Spinal cord (tissue), 10 donors: ENCODE measurements at places on chromosomes 5 and 9. TPM values are rescaled to one million over a fixed set of nuclear protein-coding genes. Genes with fewer than 3 reads are reported as not detected.

DNA sequence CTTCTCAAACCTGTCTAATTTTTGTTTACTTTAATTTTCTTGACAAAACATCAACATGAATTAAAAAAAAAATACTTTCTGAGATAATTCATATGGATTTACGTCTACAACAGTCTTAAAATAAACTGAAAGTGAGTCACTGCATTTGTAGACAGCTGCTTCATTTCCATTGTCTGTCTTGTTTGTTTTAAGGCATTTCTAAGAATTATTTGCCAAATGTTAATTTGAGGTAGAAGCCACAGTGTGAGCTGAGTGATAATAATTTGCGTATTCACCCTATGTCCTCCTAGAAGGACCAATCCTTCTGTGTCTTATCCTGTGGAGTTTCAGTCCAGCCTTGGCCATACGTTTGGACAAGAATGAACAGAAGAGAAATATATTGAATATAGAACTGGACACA lies 174.5 kb downstream of the CFAP90 start:
- H3K36me3 ChIP-seq = no peaks in the 10 kb centered on the region
- no peaks in the 10 kb centered on the region for H3K27me3 ChIP-seq
- H3K4me1 ChIP-seq = peaks cover 12% of the 10 kb centered on the region
- no peak overlapping the region for H3K4me3 ChIP-seq
- no peak for DNase-seq
- no peak overlapping the region for H3K27ac ChIP-seq

DNA sequence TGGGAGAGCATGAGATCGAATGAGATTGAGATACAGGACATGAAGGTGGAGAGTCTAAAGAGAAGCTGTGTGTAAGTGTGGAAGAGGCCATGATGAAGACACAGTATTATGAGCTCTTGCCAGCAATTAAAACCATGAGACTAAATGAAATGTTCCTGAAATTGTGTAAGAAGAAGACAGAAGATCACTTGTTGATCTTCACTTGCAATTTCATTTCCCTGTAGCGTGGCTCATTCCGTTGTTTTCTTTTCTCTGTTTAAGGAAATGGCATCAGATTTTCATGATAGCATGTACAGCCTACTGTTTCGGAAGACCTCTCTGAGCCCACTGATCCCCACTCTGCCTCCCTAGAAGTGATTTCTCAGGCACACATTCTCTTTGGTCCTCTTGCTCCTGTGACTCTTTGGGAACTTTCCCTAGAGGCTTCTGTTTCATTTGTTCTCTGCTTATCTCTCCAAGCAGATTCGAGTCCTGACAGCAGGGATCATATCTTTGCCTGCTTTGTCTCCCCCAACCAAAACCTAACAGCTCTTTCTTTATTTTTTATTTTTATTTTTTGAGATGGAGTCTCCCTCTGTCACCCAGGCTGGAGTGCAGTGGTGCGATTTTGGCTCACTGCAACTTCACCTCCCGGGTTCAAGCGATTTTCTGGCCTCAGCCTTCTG lies 16.8 kb downstream of the PIP5K1B start:
- no peaks in the 10 kb centered on the region for H3K27me3 ChIP-seq
- no peaks in the 10 kb centered on the region for H3K4me1 ChIP-seq
- no peak overlapping the region for H3K27ac ChIP-seq
- no peak overlapping the region for H3K4me3 ChIP-seq
- no peaks in the 10 kb centered on the region for H3K36me3 ChIP-seq

- H3K4me1 ChIP-seq = peaks cover 7% of the 10 kb centered on the region
- DNase-seq = no peak
- H3K4me3 ChIP-seq = peak overlapping the region; percentile 11
Observed at GRCh38 chr9:14400658-14400995, 86.7 kb upstream of the NFIB start.

- no peak for DNase-seq
- no peak overlapping the region for H3K4me3 ChIP-seq
- H3K27ac ChIP-seq = no peak overlapping the region
- no peaks in the 10 kb centered on the region for H3K36me3 ChIP-seq
- H3K4me1 ChIP-seq = no peaks in the 10 kb centered on the region
Observed at GRCh38 chr9:68732405-68733020, 27.5 kb downstream of the PIP5K1B start.

GRCh38 chr9:34993502-34994259 lies 4.1 kb downstream of the DNAJB5 start:
- no peaks in the 10 kb centered on the region for H3K27me3 ChIP-seq
- no peak overlapping the region for H3K4me3 ChIP-seq
- DNase-seq = no peak
- H3K36me3 ChIP-seq = peaks cover 61% of the 10 kb centered on the region

- H3K4me3 ChIP-seq = no peak overlapping the region
- no peaks in the 10 kb centered on the region for H3K27me3 ChIP-seq
- no peak for DNase-seq
- H3K4me1 ChIP-seq = no peaks in the 10 kb centered on the region
Observed at GRCh38 chr5:105670596-105670995, 2000.1 kb downstream of the EFNA5 start.

GRCh38 chr5:11045411-11045810 lies 284.4 kb upstream of the DAP start:
- no peak overlapping the region for H3K27ac ChIP-seq
- peaks cover 6% of the 10 kb centered on the region for H3K4me1 ChIP-seq
- no peak for DNase-seq
- H3K36me3 ChIP-seq = no peaks in the 10 kb centered on the region
- no peak overlapping the region for H3K4me3 ChIP-seq

- no peak for DNase-seq
- no peak overlapping the region for H3K27ac ChIP-seq
- no peaks in the 10 kb centered on the region for H3K36me3 ChIP-seq
- H3K4me1 ChIP-seq = peaks cover 6% of the 10 kb centered on the region
Observed at GRCh38 chr5:73370640-73371583, 77.7 kb downstream of the FOXD1 start.

- peaks cover 7% of the 10 kb centered on the region for H3K36me3 ChIP-seq
- no peaks in the 10 kb centered on the region for H3K27me3 ChIP-seq
- H3K4me1 ChIP-seq = no peaks in the 10 kb centered on the region
- H3K27ac ChIP-seq = no peak overlapping the region
- no peak overlapping the region for H3K4me3 ChIP-seq
Observed at GRCh38 chr5:72347801-72348308, 27.7 kb downstream of the PTCD2 start.

DNA sequence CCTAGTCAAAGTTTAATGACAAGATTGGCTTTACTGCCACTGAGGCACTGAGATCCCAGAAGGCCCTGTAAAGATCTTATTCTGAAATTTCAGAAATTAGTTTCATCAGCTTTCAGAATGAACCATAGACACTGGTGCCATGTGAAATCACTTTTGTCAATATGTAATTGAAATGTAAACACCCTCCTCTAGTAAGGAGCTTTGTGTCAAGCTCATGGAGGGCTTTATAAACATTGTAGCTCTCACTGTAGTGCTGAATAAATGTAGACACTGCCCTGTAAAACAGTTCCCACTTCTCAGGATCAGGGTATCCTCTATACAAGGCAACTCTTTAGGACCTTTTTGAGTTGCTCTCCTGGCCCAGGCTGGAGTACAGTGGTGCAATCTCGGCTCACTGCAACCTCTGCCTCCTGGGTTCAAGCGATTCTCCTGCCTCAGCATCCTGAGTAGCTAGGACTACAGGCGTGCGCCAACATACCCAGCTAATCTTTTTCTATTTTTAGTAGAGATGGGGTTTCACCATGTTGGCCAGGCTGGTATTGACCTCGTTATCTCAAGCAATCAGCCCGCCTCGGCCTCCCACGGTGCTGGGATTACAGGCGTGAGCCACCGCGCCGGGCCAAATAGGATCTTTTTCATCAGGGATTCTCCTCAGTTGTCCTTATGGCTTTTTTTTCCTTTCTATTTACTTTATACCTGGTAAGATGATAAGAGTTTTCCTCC lies 1823.9 kb upstream of the CDH9 start:
- H3K4me3 ChIP-seq = no peak overlapping the region
- no peaks in the 10 kb centered on the region for H3K27me3 ChIP-seq
- no peak for DNase-seq
- H3K4me1 ChIP-seq = no peaks in the 10 kb centered on the region
- no peaks in the 10 kb centered on the region for H3K36me3 ChIP-seq

DNA sequence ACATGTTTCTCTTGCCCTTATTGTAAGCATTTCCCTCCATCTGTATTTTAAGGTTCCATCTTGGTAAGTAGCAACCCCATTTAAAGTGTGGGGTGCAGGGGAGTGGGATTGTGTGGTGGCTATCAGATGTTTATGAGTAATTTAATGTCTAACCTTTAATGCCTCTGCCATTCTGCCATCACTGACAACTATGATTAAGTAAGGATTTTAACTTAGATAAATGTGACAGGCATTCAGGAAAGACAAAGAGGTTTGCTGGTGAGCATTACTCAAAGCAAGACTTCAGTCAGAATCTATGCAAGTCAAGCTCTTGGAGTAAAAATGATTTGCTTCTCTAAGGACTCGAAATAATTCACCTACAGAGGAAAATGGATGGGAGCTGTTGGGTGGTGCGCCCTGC lies 143.0 kb downstream of the NXNL2 start:
- no peaks in the 10 kb centered on the region for H3K27me3 ChIP-seq
- peaks cover 26% of the 10 kb centered on the region for H3K4me1 ChIP-seq
- H3K36me3 ChIP-seq = no peaks in the 10 kb centered on the region
- no peak overlapping the region for H3K27ac ChIP-seq
- no peak overlapping the region for H3K4me3 ChIP-seq

DNA sequence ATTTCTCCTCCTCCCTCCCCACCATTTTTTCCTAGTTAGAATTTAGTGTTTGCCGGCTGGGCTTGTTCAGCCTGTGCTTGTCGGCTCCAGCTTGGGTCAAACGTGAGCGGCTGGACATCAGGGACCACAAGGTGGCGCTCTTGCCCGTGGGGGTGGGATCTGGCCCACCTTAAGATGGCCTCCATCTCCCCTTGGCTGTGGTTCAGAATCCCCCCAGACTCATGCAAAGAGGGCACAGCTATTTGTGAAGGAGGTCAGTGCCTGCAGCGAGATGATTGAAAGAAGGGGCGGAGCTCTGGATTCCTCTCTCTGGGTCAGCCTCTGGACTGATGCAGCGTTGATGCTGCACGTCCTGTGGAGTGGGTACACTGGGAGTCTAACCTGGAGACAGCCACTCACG lies 283.3 kb upstream of the TUT7 start:
- no peaks in the 10 kb centered on the region for H3K36me3 ChIP-seq
- no peaks in the 10 kb centered on the region for H3K4me1 ChIP-seq
- no peak overlapping the region for H3K4me3 ChIP-seq
- H3K27me3 ChIP-seq = no peaks in the 10 kb centered on the region
- no peak for DNase-seq

GRCh38 chr5:150023136-150023535 lies 22.6 kb downstream of the HMGXB3 start:
- no peak overlapping the region for H3K4me3 ChIP-seq
- no peak for DNase-seq
- no peaks in the 10 kb centered on the region for H3K27me3 ChIP-seq
- H3K4me1 ChIP-seq = no peaks in the 10 kb centered on the region

Gene ZNF608
- 61.9 TPM for total RNA-seq

Gene ARL14EPL
- total RNA-seq = not detected

Gene GFI1B
- 0.50 TPM for total RNA-seq

Gene TXNDC8
- not detected for total RNA-seq

Gene SPINK9
- total RNA-seq = not detected

Gene SLC44A1
- 111 TPM for total RNA-seq

Gene CFAP157
- total RNA-seq = 1.1 TPM

Gene HDHD3
- total RNA-seq = 14.4 TPM

Gene ELAVL2
- 35.8 TPM for total RNA-seq

Gene PRDM9
- total RNA-seq = not detected

Gene FXN
- 5.0 TPM for total RNA-seq
